ENCODE measurements at places on chromosomes 2 and 18.

GRCh38 chr2:178128836-178129630 lies 16.8 kb downstream of the RBM45 start:
- no peak for DNase-seq

DNA sequence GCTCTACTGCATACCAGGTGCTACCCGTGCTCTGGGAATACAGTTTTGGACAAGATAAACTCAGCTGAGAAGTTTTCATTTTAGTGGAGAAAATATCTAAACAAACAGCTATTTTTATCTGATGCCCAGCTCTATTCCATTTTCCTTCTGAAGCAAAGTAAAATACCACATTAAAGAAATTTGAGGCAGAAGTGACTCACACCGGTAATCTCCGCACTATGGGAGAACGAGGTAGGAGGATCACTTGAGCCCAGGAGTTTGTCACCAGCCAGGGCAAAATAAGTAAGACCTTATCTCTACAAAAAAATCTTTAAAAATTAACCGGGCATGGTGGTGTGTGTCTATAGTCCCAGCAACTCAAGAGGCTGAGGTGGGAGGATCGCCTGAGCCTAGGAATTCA lies 416.2 kb upstream of the LYPD1 start:
- no peak for DNase-seq

- DNase-seq: no peak
Observed at GRCh38 chr2:171531836-171532450, 9.7 kb downstream of the CYBRD1 start.

DNA sequence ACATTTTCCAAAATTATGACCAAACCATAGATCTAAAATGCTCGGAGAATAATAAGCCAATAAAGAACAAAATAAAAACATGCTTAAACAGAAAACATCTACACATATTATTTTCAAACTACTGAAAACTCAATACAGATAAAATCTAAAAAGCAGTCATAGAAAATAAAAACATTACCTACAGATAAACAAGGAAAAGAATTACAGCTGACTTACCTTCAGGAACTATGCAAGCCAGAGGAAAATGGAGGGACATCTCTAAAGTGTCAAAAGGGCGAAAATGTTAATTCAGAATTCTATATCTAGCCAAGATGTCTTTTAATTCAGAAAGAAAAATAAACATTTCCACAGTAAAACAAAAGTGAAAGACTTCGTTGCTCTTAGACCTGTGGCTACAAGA lies 112.9 kb upstream of the GYPC start:
- no peak for DNase-seq

DNA sequence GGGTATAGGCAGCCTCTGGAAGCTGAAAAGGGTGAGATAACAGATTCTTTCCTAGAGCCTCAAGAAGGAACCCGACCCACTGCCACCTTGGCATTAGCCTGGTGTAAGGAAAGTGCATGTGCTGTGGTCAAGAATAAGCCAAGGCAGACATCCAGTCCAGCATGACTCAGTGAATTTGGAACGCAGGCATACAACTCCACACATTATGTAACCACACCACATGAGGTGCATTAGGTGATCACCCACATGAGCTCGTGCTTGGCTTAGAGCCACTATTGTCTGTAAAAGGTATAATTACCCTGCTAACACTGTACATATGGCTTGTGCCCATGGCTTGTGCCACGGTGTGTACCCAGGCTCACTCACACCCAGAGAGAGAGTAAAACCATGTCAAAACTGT lies 583.7 kb upstream of the HNMT start:
- DNase-seq: no peak

- DNase-seq: no peak
Observed at GRCh38 chr18:72223733-72224132, 320.4 kb downstream of the CBLN2 start.

GRCh38 chr2:175804122-175804521 lies 197.9 kb downstream of the LNPK start:
- no peak for DNase-seq

GRCh38 chr2:46647041-46647440 lies 167.7 kb downstream of the TMEM247 start:
- DNase-seq: no peak

- DNase-seq: no peak
Observed at GRCh38 chr2:114010001-114010400, 120.1 kb downstream of the ACTR3 start.

GRCh38 chr2:233012301-233012971 lies 620 bp downstream of the NGEF start:
- DNase-seq: no peak

All from stimulated activated CD4-positive, alpha-beta T cell treated with anti-CD3 and anti-CD28 coated beads, TNF-alpha, amount 100 ng/mL, for 1 hour (primary cell).